Astrocyte of the spinal cord (primary cell): ENCODE measurements at places on chromosomes 7 and 10.
A peak's percentile ranks its signal among the peaks of the same experiment; 100 is the strongest.

DNA sequence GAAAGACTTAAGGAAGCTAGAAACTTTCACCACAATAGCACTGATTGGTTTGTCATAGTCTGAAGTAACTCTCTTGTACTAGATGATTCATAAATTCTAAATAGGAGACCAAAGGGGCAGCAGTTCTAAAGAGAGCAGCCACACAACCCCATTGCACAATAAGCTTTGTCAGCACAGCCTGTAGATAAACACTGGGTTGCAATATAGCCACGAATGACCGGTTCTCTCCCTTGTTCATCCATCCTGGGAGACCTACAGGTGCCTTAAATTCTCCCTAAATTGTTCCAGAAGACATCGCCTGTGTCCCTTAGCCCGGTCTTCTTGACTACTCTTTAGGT lies 167.0 kb downstream of the SNX13 start:
- DNase-seq: peak; percentile 83

DNA sequence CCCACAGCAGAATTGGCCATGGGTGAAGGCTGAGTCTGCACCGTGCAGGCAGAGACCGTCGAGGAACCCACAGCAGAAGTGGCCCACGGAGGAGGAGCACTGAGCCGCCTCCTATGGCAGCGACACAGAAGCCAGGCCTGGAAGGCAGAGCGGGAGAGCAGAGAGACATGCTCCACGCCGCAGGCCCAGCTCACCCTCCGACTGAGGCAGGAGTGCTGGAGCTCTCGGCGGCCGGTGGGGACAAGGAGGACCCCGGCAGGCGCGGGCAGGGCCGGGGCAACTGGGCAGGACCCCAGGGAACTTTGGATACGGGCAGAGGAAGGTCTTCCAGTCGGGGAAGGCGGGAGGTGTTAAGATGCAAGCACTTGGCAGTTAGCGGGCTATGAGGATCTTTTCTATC lies 420.4 kb downstream of the DNAJB6 start:
- no peak for DNase-seq

DNA sequence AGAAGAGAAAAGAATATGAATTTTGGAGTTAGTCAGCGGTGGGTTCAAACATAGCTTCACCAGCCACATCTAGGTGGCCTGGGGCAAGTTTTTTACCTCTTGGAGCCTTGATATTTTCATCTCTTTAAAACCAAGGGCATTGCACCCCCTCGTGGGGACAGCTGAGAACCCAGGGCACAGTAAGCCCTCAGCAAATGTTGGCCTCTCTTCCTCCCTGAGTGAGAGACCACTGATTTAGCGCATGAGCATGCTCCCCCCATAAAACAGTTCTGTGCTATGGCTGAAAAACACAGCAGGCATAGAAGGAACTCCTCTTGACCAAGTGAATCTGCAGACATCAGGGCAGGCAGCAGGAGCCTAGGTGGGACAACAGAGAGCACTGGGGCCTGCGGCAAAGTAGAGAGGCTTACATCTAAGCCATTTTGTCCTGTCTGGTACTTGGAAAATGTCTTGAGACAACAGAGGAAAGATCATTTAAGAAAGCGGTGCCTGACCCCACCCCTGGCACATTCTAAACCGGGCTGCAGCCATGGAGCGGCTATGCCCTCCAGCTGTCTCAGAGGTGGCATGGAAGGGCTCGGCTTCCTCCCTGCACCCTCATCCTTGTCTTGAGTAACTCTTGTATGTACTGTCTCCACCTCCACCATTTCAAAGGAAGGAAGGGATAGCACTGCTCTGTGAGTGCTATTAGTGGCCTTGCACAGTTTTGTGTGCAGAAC lies 94.7 kb downstream of the ARHGAP22 start:
- no peak for DNase-seq

DNA sequence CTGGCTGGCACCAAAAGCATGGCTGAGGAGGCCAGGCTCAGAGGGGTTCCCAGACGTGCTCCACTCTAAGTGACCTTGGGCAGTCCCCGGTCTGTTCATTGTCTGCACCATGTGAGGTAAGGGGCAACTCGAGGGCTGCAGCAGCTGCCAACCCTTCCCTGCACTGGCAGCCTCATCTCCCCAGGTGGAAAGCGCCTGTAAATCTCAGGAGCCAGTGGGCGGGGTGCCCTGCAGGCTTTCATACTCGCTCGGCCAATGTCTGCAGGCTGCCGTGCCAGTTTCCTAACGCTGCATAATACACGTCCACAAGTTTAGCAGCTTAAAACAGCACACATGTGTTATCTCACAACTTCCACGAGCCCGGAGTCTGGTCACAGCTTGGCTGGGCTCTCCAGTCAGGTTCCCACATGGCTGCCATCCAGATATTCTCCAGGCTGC lies 12.6 kb upstream of the GDF10 start:
- no peak for DNase-seq

DNA sequence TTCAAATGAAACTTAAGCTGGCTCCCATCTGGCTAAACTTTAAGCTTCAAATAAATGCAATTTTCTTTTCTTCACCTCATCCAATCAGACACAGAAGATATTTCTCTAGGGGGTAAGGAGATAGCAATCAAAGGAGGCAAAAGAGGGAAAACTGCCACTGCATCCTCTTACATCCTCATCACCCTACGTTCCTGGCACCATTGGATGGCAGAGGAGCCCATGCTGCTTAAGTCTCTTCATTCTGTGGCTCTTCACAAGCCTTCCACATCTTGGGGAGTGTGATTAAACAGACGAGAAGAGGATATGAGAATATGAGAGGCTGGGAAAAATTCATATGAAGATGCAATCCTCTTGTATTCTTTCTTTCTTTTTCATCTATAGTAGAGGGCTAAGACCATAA lies 345.7 kb upstream of the AOAH start:
- no peak for DNase-seq

GRCh38 chr10:77244286-77244685 lies 393.3 kb downstream of the KCNMA1 start:
- DNase-seq: no peak

GRCh38 chr7:114806590-114807162 lies 115.2 kb upstream of the MDFIC start:
- peak; percentile 19 for DNase-seq

- DNase-seq: no peak
These were observed 121.0 kb downstream of the HIP1 start for GRCh38 chr7:75617634-75618234.

- no peak for DNase-seq
These were observed 130.6 kb downstream of the SEPTIN14 start for GRCh38 chr7:55731931-55732330.

GRCh38 chr7:27141923-27142579 lies 1.4 kb downstream of the HOXA5 start:
- no peak for DNase-seq

DNA sequence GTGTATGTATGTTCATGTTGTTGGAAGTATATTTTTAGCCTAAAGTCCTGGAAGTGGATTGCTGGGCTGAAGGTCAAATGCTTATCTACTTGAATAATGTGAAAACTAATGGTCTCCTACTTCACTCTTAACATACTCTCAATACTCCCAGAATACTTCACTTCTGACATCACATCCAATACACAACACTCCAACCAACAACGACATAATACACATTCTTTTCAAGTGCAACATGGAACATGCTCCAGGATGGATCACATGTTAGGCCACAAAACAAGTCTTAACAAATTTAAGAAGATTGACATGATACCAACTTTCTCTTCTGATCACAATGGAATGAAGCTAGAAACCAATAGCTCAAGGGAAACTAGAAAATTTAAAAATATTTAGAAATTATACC lies 126.9 kb upstream of the ADCY1 start:
- no peak for DNase-seq

GRCh38 chr7:90948085-90948484 lies 316.1 kb upstream of the FZD1 start:
- DNase-seq: no peak

- no peak for DNase-seq
These were observed 229.7 kb downstream of the EXOC4 start for GRCh38 chr7:133482599-133482998.

GRCh38 chr10:60138026-60138425 lies 231.7 kb upstream of the CCDC6 start:
- no peak for DNase-seq

DNA sequence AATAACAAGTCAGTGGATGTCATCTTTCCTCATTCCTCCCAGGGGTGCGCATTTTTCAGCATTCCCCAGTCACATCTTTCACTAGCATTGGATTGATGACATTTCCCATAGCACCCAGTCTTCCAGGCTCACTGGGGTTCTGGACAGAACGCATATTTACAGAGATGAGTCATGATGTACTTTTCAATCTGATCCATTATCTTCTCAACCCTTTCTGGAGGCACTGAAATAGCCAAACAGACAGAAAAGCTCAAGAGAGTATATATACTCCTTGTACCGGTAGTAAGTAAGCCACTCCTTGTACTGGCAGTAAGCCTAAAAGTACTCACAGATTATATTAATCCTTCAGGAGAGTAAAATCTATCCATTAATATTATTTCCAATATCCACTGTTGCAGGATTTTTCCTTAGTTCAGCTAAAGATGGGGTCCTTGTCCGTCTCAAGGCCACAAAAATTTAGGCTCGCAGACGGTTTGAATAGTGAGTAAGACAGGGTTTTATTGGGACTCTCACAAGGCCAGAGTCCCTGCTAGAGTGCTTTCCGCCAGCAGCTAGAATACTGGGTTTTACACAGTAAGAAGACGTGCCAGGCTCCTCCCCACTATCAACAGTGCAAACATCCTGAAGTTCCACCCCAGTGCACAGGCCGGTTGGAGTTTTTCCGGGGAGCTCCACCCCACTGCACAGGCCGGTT lies 60.8 kb downstream of the MDH2 start:
- peak; percentile 33 for DNase-seq

DNA sequence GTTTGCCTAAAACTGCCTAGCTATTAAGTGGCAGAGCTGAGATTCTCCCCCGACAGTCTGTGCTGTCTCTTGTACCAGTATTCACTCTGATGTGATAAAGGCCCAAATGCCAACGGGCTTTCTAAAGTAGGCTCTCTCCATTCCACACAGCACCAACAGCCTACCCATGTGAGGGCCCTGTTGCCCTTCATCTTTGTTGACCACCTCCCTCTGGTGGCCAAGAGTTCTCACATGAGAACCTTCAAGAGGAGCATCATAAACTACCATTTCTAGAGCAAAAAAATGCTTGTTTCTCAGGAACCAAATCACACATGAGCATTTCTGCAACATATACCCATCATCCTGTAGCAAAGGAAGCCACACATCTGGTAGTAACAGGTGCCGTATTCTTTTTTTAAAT lies 185.8 kb downstream of the GRM8 start:
- no peak for DNase-seq

GRCh38 chr10:16192337-16192736 lies 244.5 kb upstream of the PTER start:
- DNase-seq: no peak

DNA sequence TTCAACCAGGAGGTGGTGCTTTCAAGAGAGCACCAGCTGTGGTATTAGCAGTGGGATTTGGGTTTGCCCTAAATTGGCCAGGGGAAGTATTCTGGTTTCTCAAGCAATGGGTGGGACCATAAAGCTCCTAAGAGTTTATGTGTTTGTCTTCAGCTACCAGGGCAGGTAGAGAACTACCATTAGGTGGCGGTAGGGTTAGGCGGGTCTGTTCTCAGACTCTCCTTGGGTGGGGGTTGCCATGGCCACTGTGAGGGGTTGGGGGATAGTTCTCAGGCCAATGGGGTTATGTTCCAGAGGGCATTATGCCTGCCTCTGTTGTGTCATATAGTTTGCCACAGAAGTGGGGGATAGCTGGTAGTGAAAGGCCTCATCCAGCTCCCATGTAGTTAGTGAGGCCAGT lies 47.7 kb upstream of the BICC1 start:
- DNase-seq: no peak

- peak; percentile 47 for DNase-seq
These were observed 283.5 kb downstream of the ARHGAP12 start for GRCh38 chr10:31644931-31645633.

- DNase-seq: no peak
These were observed 6.8 kb downstream of the IL6 start for GRCh38 chr7:22733761-22734160.
